ENCODE measurements at places on chromosomes 7 and 10.

- no peaks in the 10 kb centered on the region for H3K36me3 ChIP-seq
- H3K27ac ChIP-seq, result no peak overlapping the region
- DNase-seq, result peak; percentile 28
- no peak overlapping the region for H3K4me3 ChIP-seq
- H3K27me3 ChIP-seq, result no peaks in the 10 kb centered on the region
- peaks cover 18% of the 10 kb centered on the region for H3K4me1 ChIP-seq
These were observed 395.9 kb downstream of the TFEC start for GRCh38 chr7:115634633-115635032.

- no peak for DNase-seq
- no peaks in the 10 kb centered on the region for H3K27me3 ChIP-seq
- no peaks in the 10 kb centered on the region for H3K36me3 ChIP-seq
- H3K4me1 ChIP-seq, result peaks cover 5% of the 10 kb centered on the region
- H3K4me3 ChIP-seq, result no peak overlapping the region
- no peak overlapping the region for H3K27ac ChIP-seq
These were observed 20.1 kb downstream of the LRRC20 start for GRCh38 chr10:70362328-70362727.

DNA sequence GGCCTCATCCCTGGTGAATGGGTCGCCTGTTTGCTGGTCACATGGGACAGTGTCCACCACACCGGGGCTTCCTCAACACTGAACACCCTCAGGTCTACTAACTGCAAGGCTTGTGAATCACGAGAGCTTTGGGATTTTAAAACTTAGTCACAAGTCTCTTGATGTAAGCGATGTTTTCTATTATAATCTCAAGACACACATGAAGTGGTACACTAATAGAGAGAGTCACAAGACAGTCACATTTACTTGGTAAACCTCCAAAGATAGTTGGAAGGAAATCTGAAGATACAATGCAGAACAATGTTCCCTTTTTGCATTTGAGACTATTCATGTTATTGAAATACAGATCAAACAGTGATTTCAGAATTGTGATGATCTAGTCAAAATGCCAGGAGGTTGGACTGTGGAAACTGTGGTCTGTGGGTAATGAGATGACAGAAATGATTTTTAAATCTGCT is 233.1 kb upstream of the KLF6 start:
- H3K27me3 ChIP-seq, result no peaks in the 10 kb centered on the region
- DNase-seq, result no peak
- no peak overlapping the region for H3K4me3 ChIP-seq
- no peaks in the 10 kb centered on the region for H3K36me3 ChIP-seq
- H3K4me1 ChIP-seq, result no peaks in the 10 kb centered on the region

GRCh38 chr7:24718977-24719491 is 38.2 kb downstream of the GSDME start:
- no peaks in the 10 kb centered on the region for H3K36me3 ChIP-seq
- H3K27ac ChIP-seq, result no peak overlapping the region
- no peak overlapping the region for H3K4me3 ChIP-seq
- DNase-seq, result no peak
- no peaks in the 10 kb centered on the region for H3K4me1 ChIP-seq

All from hepatocyte (in vitro differentiated cells).